ENCODE measurements at places on chromosomes 6 and 20. TPM values are rescaled to one million over a fixed set of nuclear protein-coding genes. Genes with fewer than 3 reads are reported as not detected.

DNA sequence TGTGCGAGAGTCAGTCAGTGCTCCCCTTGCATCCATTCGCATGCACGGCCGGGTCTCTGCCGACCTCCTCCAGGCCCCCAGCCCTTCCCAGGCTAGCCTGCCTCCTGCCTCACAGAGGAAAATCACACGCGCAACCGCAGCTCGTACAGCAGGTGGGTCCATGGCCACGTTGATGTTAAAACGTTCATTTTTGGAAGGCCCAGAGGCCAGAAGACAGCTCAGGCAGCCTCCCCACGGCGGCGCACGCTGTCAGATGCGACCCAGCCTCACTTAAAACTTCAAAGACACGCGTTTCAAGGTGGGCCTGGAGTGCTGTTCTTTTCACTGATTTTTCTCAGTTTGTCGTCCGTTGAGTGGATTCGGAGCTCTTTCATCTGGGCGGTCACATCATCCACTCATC, 276.5 kb downstream of the SMOC2 start:
- no peaks in the 10 kb centered on the region for H3K36me3 ChIP-seq
- no peak overlapping the region for H3K27ac ChIP-seq
- no peaks in the 10 kb centered on the region for H3K4me1 ChIP-seq
- DNase-seq = no peak

DNA sequence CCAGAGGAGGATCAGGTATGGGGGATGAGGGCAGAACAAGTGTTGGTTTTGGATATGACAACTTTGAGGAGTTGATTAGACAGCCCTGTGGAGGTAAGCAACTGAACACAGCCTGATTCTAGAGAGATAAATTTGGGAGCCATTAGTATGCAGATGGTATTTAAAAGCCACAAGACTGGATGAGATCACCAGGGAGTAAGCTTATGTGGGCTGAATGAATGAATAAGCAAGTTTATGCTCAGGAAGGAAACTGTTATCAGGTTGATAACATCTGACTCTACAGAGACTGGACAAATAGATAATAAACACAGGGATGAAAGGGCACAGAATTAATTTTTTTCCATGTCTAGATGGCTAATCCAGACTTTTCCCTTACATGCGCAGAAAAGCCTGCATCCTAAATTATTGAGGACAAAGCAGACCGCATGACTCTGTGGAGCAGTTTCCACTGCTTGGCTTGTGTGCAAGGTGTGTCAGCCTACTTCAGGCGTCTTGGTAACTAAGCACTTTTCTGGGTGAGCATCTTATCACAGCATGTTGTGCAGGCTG, 150.6 kb downstream of the GJA10 start:
- H3K27me3 ChIP-seq = no peaks in the 10 kb centered on the region
- H3K4me3 ChIP-seq = no peak overlapping the region
- H3K36me3 ChIP-seq = peaks cover 42% of the 10 kb centered on the region
- no peak overlapping the region for H3K27ac ChIP-seq

Gene OVOL2
- total RNA-seq = not detected

Gene BHLHE23
- total RNA-seq = not detected

DNA sequence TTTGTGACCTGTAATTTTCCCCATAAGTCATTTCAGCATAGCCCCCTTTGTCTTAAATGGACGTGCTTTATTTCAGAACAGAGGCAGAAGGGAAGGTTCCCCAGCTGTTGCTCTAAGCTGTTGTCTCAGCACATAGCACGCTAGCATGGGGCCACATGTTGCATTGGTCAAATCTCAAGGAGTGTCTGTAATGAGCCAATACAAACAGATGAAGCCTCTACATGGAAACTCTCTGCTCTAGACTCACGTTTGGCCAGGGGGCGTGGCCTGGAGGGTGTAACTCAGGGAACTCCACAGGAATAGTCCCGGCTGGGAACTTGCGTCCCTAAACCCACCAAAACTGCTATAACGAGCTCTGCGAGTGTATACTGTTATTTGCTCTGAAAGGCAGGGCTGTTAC, 35.2 kb upstream of the SLC22A2 start:
- H3K4me1 ChIP-seq = no peaks in the 10 kb centered on the region
- H3K36me3 ChIP-seq = no peaks in the 10 kb centered on the region
- no peak overlapping the region for H3K4me3 ChIP-seq
- peaks cover 43% of the 10 kb centered on the region for H3K27me3 ChIP-seq
- H3K27ac ChIP-seq = no peak overlapping the region
- DNase-seq = no peak

GRCh38 chr6:74409447-74409846, 713.4 kb downstream of the CD109 start:
- no peak overlapping the region for H3K4me3 ChIP-seq
- no peaks in the 10 kb centered on the region for H3K36me3 ChIP-seq
- no peak for DNase-seq
- H3K27me3 ChIP-seq = no peaks in the 10 kb centered on the region

GRCh38 chr6:89984926-89985750, 90.9 kb downstream of the GJA10 start:
- H3K4me3 ChIP-seq = no peak overlapping the region
- H3K36me3 ChIP-seq = peaks cover 75% of the 10 kb centered on the region
- no peak for DNase-seq
- H3K4me1 ChIP-seq = peaks cover 77% of the 10 kb centered on the region
- H3K27ac ChIP-seq = peak overlapping the region; percentile 74
- H3K27me3 ChIP-seq = no peaks in the 10 kb centered on the region

DNA sequence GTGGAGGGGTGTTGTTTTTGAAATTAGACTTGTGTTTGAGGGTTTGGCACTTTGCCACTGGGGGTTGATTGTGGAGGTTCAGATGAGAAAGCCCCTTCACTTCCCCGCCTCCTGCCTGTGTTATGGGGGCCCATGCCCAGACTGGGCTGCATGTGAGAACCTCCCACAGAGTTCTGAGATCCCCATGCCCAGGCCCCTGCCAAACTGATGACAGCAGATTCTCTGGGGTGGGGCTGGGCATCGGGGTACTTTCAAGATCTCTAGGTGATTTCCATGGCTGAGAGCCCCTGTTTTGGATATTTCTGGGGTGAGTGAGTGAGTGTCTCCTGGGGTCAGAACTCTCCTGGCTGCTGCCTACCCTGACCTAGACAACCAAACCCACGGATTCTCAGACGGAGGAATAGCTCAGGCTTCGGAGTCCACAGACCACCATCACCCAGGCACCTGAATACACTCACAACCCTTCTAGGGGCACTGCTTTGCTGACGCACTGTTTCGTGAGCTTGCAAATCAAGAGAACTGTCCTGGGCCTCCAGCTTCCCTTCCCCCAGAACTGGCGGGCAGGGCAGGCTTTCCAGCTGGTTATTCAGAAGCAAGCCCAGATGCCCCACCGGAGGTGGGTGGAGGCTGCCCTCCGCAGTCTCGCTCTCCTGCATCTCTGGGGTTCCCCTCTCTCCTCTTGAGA, 6.3 kb downstream of the BCAS1 start:
- H3K27me3 ChIP-seq = no peaks in the 10 kb centered on the region
- H3K4me3 ChIP-seq = peak overlapping the region; percentile 50
- peak; percentile 52 for DNase-seq
- peaks cover 8% of the 10 kb centered on the region for H3K4me1 ChIP-seq
- peak overlapping the region; percentile 91 for H3K27ac ChIP-seq

DNA sequence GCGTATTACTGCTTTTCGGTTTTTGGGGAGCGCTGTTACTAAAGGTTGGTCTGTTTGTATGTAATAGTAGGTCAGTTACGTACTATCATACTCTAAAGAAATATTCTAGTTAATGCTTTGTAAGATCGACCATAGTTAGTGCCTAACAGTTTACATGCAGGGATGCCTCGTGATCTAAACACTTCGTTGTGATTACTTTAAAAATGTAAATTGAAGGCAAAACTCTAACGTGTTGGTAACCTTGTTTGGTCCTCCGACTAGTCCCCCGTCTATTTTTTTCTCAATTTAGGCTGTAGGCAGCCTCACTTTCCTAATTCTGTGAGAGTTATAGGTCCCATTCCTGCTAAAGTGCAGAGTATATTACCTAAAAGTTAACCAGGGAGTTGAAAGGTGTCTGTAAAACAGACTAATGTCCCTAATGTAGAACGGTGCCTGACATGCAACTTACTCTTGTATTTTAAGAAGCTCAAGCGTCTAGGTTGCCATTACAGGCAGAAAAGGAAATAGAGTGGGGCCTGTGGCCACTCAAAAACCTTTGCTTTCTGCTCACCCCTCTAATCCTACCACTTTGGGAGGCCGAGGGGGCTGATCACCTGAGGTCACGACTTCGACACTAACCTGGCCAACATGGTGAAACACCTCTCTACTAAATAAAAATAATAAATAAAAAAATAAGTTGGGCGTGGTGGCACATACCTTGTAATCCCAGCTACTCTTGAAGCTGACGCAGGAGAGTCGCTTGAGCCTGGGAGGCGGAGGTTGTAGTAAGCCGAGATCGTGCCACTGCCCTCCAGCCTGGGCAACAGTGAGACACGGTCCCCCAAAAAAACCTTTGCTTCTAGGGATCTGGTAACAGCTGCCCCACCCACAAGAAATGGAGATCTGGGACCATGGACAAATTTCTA, 37.8 kb downstream of the HFE start:
- peaks cover 44% of the 10 kb centered on the region for H3K4me1 ChIP-seq
- H3K27ac ChIP-seq = peak overlapping the region; percentile 100
- H3K4me3 ChIP-seq = peak overlapping the region; percentile 93
- DNase-seq = peak; percentile 14
- H3K36me3 ChIP-seq = peaks cover 32% of the 10 kb centered on the region
- H3K27me3 ChIP-seq = peaks cover 4% of the 10 kb centered on the region

GRCh38 chr20:49034070-49034732, 11.9 kb upstream of the CSE1L start:
- H3K36me3 ChIP-seq = peaks cover 11% of the 10 kb centered on the region
- DNase-seq = no peak
- peak overlapping the region; percentile 13 for H3K27ac ChIP-seq
- no peaks in the 10 kb centered on the region for H3K27me3 ChIP-seq

- no peak for DNase-seq
- no peak overlapping the region for H3K4me3 ChIP-seq
- H3K27me3 ChIP-seq = peaks cover 42% of the 10 kb centered on the region
- H3K36me3 ChIP-seq = no peaks in the 10 kb centered on the region
- peaks cover 8% of the 10 kb centered on the region for H3K4me1 ChIP-seq
These were observed 144.6 kb upstream of the AFDN start for GRCh38 chr6:167682125-167682524.

- no peak for DNase-seq
- H3K4me1 ChIP-seq = no peaks in the 10 kb centered on the region
- H3K36me3 ChIP-seq = peaks cover 3% of the 10 kb centered on the region
- peaks cover 18% of the 10 kb centered on the region for H3K27me3 ChIP-seq
- no peak overlapping the region for H3K27ac ChIP-seq
These were observed 29.5 kb upstream of the LRRC1 start for GRCh38 chr6:53765270-53765669.

Gene APOM
- 2.2 TPM for total RNA-seq

GRCh38 chr6:14383393-14384174, 266.0 kb downstream of the CD83 start:
- peaks cover 51% of the 10 kb centered on the region for H3K4me1 ChIP-seq
- no peak overlapping the region for H3K27ac ChIP-seq
- H3K36me3 ChIP-seq = no peaks in the 10 kb centered on the region
- no peak overlapping the region for H3K4me3 ChIP-seq
- DNase-seq = no peak

- H3K4me3 ChIP-seq = no peak overlapping the region
- H3K4me1 ChIP-seq = no peaks in the 10 kb centered on the region
- H3K27ac ChIP-seq = no peak overlapping the region
- H3K27me3 ChIP-seq = peaks cover 3% of the 10 kb centered on the region
These were observed 53.6 kb downstream of the ENPP1 start for GRCh38 chr6:131861381-131861780.

DNA sequence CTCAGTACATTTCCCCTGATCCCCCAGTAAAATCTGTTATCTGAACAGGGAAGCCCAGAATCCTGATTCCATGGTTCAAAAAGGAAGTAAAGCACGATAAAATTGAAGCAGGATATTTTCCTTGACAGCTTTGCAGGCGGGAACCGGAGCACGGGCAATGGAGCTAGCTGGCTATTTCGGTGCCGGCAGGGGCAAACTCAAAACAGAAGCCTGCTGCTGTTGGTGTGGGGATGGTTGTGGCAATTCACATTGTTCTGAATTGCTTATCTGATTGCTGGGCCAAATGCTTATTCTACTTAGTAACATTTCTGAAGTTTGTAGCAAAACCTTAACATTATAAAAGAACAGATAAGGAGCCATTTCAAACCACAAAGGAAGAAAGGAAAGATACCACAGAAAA, 172.4 kb downstream of the MMS22L start:
- peaks cover 14% of the 10 kb centered on the region for H3K36me3 ChIP-seq
- no peak overlapping the region for H3K4me3 ChIP-seq
- no peaks in the 10 kb centered on the region for H3K27me3 ChIP-seq
- H3K4me1 ChIP-seq = peaks cover 11% of the 10 kb centered on the region

- no peaks in the 10 kb centered on the region for H3K4me1 ChIP-seq
- no peak for DNase-seq
- H3K4me3 ChIP-seq = no peak overlapping the region
- H3K27ac ChIP-seq = no peak overlapping the region
- H3K27me3 ChIP-seq = no peaks in the 10 kb centered on the region
These were observed 1260.8 kb upstream of the GJE1 start for GRCh38 chr6:140871911-140872310.

GRCh38 chr6:30676660-30677285, 4.0 kb upstream of the DHX16 start:
- H3K27me3 ChIP-seq = no peaks in the 10 kb centered on the region
- H3K27ac ChIP-seq = peak overlapping the region; percentile 72
- DNase-seq = no peak

DNA sequence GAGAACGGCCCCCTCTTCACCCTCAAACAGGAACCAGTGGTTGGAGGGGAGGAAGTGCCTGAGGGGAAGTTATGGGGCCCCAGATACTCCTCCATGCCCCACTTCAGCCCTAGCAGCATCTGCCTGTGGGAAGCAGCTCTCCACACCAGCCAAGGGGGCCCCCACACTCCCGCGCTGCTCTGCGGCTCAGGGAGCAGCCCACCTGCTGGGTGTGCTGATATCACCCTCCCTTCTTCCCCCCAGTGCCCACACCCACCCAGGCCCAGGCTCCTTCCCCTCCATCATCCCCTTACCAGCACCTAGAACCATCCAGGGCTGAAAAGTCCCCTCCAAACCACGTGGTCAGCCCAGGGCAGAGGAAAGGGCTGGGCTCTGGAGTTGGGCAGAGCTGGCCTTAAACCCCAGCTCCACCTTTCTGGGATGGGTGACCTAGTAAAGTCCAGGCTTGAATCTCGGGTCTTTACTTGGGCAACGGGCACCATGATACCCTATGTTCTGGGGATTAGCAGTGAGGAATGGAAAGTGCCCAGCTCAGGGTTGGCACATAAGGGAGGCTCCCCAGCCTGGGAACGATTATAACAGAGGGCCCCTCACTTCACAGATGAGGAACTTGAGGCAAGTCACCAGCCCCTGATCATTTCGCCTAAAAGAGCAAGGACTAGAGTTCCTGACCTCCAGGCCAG, 663 bp downstream of the LST1 start:
- peak overlapping the region; percentile 95 for H3K27ac ChIP-seq
- peaks cover 91% of the 10 kb centered on the region for H3K4me1 ChIP-seq
- no peaks in the 10 kb centered on the region for H3K36me3 ChIP-seq
- peak overlapping the region; percentile 85 for H3K4me3 ChIP-seq

GRCh38 chr20:18831830-18832499, 18.4 kb downstream of the SCP2D1 start:
- no peaks in the 10 kb centered on the region for H3K36me3 ChIP-seq
- no peak overlapping the region for H3K27ac ChIP-seq

DNA sequence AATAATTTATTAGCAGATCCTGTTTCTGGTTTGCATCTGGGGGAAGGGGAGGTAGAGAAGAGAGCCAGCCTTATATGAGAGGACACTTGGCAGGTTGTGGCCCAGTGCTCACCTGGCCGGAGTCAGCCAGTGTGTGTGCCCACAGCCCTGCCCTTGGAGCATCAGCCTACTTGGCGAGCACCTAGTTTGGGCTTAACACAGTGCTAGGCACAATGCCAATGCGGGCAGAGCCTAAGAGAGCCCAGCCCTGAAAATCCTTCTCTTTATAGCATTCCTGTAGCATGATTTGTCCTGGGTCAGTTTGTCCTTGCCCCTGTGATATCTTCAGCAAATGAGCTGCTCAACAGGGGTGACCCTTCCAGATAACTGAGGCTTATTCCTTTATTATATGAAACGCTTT, 73.0 kb downstream of the SLX4IP start:
- H3K36me3 ChIP-seq = peaks cover 2% of the 10 kb centered on the region
- H3K4me1 ChIP-seq = peaks cover 25% of the 10 kb centered on the region
- H3K27ac ChIP-seq = no peak overlapping the region
- H3K27me3 ChIP-seq = no peaks in the 10 kb centered on the region
